ENCODE measurements at places on chromosomes 3 and 15.
A peak's percentile ranks its signal among the peaks of the same experiment; 100 is the strongest.

- DNase-seq, result peak; percentile 87
Observed at GRCh38 chr3:194265505-194265892, 85.6 kb downstream of the CPN2 start.

DNA sequence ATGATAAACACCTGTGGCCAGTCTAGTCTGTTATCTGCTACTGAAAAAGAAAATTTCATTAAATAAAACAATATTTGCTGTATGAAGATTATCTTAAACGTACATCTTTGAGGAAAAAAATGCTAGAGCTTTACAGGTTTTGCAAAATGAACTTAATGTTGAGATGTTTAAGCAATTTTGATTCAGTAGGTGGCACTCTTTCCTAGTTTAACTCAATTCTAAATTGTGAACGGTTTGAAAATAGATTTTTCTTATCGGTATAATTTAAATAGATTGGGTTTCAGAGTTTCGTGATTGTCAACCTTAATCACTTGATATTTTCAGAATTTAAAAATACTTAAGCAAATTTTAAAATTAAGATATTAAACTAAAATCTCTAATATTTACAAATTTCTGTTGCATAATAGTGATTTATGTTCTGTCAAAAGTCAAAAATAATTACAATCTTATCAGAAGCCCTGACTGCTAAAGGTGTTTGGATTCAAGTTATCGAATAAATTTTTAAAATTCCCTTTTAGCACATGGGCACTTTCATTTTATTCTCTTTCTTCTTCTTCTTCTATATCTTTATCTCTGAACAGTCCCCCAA is 7.0 kb upstream of the RNF111 start:
- no peak for DNase-seq

- DNase-seq, result no peak
Observed at GRCh38 chr15:72912121-72912520, 128.6 kb upstream of the ADPGK start.

DNA sequence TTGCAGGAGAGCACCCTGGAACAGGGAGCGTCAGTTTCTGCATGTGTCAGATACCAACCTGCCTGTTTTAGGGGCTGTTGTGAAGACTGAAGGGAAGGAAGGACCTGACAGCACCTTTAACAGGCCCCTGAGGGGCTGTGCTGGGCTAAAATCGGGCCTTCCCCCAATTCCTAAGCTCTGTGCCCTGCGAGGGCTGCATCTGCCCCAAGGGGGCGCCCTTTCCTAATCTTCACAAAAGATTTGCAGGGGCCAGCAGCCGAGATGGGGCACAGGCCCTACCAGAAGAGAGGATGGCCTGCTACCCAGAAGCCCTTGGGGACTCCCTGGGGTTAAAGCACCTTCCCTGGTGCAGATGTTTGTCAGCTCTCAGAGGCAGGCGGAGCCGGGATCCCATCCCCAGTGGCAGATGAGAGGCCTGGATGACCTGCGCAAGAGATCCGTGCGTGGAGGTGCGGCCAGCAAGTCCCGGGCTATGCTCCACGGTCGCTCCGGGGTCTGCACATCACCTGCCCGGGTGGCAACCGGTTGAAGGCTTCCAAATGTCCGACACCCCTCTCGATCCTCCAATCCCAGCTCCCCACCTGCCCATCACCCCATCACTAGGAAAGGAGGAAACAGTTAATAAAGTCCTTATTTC is 53.6 kb downstream of the RHCG start:
- no peak for DNase-seq

DNA sequence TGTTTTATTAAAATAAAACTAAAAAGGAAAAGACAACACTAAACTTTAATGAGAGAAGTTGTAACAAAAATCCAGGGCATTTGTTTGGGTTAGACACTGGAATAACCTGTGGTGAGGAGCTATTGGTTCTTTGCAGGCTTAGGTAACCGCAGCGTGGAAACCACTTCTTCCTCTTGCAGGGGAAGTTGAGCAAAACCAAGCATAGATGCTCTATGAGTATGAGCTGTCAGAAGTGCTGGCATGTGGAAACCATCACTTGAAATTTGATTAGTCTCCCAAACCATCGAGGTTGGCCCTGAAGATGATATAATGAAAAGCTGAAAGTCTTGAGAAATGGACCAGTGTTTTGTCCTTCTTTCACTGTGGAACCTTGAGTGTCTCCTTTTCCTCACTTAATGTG is 127.1 kb upstream of the RBMS3 start:
- no peak for DNase-seq

DNA sequence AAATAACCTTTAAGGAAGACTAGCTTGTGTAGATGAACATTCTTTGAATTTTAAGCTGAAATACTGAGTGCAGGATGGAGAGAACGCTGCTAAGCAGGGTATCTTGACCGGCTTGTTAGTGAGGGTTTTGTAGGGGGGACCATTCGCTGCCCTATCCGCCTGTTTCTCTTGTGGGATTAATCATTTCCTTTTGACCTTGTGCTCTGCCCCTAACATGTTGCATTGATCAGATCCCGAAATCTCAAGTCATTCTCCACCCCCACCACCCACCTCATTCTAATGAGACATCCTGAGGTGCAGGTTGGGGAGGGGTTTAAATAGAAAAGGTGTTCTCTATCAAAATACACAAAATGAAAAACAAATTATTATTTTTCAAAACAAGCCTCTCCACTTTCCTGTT is 32.8 kb downstream of the TRIM71 start:
- DNase-seq, result no peak

DNA sequence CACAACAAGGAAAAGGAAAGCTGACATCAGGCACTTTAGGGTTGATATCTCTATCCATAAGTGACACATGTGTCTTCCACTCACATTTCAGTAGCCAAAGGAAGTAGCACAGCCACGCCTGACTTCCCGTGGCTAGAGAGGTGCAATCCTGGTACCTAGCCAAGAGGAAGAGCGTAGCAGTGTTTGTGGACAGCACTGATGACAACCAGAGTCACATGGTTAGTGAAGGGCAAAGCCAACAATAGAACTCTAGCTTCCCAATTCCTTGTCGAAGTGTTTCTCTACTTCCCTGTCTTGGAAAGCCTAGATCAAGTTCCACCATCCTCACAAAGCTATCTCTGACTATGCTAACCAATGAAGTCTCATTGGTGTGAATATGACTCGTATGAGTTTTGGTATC is 189.2 kb downstream of the RSL24D1 start:
- peak; percentile 45 for DNase-seq

Measured in tibial artery (tissue), 4 donors.